ENCODE measurements at places on chromosomes 12 and 14.

- DNase-seq: no peak
These were observed 13.7 kb upstream of the ST8SIA1 start for GRCh38 chr12:22348208-22348607.

GRCh38 chr12:10170216-10170615 is 1.7 kb downstream of the OLR1 start:
- DNase-seq: no peak

DNA sequence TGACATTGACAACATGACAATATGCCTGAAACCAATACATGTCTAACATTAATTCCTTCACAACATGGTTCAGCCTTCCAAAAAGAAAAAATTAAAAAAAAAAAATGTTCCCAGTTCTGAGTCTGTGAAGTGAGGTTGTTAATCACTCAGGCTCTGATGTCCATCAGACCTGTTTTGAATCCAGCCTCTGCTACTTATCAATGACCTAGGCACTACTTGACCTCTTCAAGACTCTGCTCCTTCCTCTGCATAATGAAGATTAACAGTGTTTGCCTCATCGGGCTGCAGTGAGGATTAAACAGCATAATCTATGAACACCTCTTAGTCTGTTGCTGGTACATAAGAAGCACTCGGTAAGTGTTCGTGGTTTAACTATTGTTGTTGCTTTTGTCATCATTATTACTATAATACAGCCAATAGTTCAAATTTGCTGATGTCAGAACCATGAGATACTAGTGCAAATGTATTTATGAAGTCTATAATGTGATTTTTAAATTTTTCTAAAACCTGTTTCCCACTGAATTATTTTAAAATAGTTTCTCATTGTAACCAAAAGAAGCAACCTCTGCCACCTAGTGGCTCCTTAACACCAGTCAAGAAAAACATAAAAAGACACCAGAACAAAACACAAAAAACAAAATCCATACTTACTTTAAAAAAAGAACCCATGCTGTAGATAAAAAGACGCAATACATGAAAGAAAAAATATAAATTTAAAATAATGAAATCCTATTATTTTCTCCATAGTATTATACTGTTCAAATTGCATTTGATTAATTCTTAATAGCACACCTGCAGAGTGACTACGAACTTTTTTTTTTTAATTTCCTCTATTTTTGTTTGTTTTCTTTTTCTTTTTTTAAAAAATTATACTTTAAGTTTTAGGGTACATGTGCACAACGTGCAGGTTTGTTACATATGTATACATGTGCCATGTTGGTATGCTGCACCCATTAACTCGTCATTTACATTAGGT is 20.3 kb upstream of the TMX1 start:
- DNase-seq: no peak

DNA sequence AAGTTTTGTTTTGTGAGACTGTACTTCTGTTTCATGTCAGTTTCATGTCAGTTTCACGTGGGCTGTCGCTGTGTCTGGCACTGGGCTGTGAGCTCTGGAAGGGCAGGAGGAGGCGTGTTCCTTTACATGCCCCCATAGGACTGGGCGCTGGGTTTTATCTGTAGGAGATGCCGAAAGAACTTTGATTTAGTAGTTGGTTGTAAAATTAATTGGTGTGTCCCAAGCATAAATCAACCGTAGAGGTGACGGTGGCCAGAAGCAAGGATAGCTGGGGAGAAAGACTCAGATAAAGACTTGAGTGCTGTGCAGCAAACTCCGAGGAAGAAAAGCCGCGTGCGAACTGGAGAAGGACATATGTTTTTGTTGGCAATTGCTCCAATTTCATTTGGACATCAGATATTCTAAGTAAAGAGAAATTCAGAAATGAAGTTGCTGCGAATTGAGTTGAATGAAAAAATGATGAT is 182.5 kb downstream of the VRK1 start:
- no peak for DNase-seq

- peak; percentile 47 for DNase-seq
These were observed 576 bp downstream of the ERP29 start for GRCh38 chr12:112013601-112014402.

GRCh38 chr14:100065111-100065871 is at the start of gene EVL:
TSS of gene EVL (plus strand) at chr14:100065422. CDS start at chr14:100065501, 79 bp downstream.
- DNase-seq: peak; percentile 66

DNA sequence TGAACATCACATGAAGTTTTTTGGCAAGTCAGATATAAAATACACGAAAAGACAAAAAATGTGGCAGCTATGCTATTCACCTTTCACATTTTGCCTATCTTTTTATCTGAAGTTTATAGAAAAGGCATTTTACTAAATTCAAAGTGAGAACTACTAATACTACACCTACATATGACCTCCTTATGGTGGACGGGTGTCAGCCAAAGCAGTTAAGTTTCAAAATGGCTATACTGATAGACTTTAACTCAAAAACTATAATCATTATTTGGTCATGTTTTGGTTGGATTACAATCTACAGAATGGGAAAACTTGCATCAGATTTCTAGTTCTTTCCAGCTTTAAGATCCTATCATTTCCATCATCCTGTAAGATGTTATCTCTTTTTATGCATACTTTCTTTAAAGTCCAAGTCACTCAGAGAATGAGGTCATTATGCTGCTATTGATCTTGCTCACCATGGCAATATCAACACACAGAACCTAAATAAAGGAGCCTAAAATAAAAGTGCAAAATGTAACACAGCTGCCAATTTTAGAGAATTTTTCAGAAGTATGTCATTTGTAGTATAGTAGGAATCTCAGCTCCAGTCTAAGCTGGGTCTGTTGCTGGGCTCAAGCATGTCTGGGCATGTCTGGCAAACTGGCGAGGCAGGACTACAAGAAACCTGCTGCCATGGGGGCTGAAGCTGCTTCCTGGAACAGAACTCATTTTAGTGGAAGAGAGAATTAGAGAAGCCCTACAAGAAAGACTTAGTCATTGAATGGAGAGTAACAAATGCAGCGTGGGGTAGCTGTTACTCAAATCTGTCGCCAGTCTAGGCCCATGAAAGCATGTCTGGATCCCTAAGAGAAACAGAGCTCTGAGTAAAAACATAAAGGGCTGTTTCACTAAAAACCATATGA is 7.6 kb upstream of the AEBP2 start:
- DNase-seq: no peak

- DNase-seq: no peak
These were observed 53.0 kb downstream of the MVK start for GRCh38 chr12:109626378-109627115.

DNA sequence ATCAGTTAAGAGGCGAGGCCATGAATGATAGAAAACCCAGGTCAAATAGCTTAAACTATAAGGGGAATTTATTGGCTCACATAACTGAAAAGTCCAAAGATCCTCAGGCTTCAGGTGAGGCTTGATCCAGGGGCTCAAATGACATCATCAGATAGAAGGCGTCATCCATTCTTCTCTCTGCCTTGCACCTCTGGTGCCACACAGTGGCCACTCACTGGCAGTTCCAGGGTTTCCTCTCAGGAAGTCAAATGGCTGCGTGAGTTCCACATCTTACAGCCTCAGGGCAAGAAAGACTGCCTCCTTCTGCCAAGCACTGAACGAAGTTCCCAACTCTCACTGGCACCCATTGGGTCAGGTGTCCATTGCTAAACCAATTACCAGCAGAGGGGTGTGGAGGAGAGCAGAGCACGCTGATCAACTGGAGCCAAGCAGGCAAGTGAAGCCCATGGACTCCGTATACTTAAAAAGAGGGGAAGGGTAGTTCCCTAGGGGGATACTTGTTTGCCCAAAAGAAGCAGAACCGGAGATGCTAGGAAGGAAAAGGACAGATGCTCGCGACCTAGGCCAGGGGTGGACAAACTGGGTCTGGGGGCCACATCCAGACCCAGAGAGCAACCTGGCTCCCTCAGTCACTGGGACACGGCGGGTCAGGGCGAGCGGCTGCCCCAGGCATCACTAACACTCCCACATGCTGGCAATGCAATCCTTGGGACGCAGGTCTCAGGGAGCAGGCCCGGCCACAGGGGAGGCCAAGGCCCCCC is 69.3 kb downstream of the SERPINA3 start:
- DNase-seq: no peak

GRCh38 chr12:28086521-28087155 is 103.6 kb upstream of the CCDC91 start:
- no peak for DNase-seq

GRCh38 chr12:100156731-100157426 is 14.2 kb upstream of the BLTP3B start:
- DNase-seq: no peak

GRCh38 chr12:113422030-113422885 is at the start of gene SDSL:
TSS of gene SDSL (plus strand) at chr12:113422380. CDS start at chr12:113427983, 5,603 bp downstream.
- no peak for DNase-seq

GRCh38 chr12:23669691-23670090 is 279.8 kb downstream of the SOX5 start:
- no peak for DNase-seq

DNA sequence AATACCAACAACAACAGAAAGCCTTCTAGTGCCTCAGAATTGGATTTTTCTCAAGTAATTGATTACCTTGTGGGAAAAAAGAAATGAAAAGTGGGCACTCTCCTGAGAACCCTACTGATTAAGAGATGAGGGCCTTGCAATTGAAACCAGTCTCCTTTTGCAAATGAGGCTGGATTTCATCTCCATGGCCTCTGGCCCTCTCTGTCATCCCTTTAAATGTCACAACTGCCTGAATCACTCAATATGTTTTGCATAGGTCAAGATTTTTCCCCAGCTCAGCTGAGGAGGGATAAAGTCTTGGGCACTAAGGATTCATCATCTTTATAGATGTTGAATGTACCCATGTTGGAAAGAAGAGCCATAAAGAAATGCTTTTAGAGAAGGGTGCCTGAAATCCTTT is 166.4 kb downstream of the RMST start:
- no peak for DNase-seq

GRCh38 chr14:33670235-33670634 is 280.6 kb downstream of the EGLN3 start:
- no peak for DNase-seq

DNA sequence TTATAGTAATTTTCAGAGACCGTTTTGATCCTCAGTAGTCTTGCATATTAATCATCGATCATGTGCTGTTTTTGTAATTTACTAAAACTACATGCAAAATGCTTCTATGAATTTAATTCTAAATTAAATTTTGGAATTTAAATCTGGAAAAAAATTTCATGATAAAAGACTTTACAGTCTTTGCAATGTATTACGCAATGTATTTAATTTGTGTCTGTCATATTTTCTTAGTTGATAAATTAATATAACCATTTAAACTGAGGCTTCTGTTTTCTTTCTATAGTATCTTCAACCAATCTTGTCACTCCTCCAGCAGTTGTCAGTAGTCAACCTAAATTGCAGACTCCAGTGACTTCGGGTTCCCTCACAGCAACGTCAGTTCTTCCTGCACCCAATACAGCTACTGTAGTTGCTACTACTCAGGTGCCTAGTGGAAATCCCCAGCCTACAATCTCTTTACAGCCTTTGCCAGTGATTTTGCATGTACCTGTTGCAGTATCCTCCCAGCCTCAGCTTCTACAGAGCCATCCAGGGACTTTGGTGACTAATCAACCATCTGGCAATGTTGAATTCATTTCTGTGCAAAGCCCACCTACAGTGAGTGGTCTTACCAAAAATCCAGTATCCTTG is 94.8 kb downstream of the ATF7IP start:
- no peak for DNase-seq

- DNase-seq: no peak
These were observed 92.5 kb upstream of the MED13L start for GRCh38 chr12:116370004-116370404.

DNA sequence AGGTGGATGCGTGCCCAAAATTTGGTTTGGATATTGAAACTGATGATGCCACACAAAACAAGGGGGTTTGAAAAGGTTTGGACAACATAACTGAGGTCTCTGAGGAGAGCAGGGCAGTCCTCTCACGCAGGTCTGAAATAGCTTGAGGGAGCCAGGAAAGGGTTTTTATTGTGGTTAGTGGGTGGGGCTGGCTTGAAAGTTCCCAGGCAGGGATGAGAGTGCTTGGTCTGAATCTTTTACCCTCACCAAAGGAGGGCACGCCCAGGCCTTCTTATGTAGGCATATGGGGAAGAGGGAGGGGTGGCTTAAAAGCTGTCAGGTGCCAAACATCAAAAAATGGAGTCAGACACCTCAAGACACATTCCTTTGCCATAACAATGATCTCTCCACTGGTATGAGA is 493.1 kb upstream of the CCDC196 start:
- no peak for DNase-seq

- no peak for DNase-seq
These were observed 285.3 kb upstream of the KITLG start for GRCh38 chr12:88865537-88865936.

- DNase-seq: no peak
These were observed 9.9 kb downstream of the ITGB7 start for GRCh38 chr12:53197011-53197640.

DNA sequence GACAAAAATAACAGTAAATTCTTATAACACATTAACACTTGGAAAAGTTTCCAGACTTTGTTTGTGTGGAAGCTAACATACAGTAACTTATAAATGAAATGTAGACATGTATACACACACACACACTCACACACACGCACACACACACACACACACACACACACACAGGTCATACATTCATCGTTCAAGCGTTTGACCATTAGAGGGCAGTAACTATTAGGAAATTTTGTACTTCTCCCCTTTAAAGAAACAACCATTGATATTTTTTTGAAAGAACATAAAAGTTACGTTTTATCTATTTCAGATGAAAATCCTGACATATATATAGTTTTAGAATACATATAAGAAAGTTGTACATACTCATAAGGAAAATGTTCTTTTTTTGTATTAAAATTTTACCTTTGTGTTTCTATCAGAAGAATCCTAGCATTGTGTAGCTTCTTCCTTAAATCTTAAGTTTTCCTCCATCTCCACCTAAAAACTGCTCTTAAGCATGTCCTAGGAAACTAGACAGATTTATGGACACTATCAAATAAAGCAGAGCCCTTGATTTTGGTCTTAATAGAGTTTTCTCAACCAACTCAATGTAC is 29.0 kb downstream of the PTPRQ start:
- DNase-seq: no peak

- no peak for DNase-seq
These were observed 85.7 kb downstream of the KIF26A start for GRCh38 chr14:104224131-104224505.

GRCh38 chr12:40338071-40338470 is 113.3 kb downstream of the LRRK2 start:
- no peak for DNase-seq
